DMS53 (cell line): ENCODE measurements at places on chromosomes 13 and 19.

DNA sequence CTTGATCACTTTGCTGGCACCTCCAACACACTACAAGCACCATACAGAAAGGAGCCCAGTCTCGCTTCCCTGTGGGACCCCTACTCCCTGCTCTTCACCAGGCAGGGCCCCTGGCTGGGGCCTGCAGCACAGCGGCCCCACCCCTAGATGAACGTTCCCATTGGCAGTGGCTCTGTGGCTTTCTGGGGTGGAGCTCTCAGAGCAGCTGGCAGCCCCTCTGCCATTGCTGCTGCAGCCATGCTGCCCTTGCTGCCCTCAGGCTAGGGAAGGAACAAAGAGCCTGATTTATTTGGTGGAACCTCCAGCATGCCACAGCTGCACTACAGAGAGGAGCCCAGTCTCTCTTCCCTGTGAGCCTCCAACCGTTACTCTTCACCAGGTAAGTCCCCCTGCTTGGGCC lies 5.8 kb downstream of the SIGLEC6 start:
- no peak for DNase-seq

- no peak for DNase-seq
Measured at GRCh38 chr13:113080901-113081521, 24.6 kb upstream of the F7 start.

- no peak for DNase-seq
Measured at GRCh38 chr19:39130337-39131254, 5.0 kb downstream of the PAK4 start.

- no peak for DNase-seq
Measured at GRCh38 chr19:1997353-1998233, 17.9 kb downstream of the BTBD2 start.

DNA sequence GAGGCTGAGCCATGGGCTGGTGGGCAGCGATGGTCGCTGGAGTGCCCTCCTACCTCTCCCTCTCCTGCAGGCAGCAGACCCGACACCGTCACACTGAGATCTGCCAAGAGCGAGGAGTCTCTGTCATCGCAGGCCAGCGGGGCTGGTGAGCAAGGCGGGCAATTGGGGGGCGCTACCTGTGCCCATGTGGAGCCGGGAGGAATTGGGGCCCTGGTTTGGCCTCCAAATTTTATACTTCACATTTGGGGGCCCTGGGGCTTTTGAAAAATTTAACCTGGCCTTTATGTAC lies 9.9 kb downstream of the ARHGAP33 start:
- DNase-seq: no peak

DNA sequence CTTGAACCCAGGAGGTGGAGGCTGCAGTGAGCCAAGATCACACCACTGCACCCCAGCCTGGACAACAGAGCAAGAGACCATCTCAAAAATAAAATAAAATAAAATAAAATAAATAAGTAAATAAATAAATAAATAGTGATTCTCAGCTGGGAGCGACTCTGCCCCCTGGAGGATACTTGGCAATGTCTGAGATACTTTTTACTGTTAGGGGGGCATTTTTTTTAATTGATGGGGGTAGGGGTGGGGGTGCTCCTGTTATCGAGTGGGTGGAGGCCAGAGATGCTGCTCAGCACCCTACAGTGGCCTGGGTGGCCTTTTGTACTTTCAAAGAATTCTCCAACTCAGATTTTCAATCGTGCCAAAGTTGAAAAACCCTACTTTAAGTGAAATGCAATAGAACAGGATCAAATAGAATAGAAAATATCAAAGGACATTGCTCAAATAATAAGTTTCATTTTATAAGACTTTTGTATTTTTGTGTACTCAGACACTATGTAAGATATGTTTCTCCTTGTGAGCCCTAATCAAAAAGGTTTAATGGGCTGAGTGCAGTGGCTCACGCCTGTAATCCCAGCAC lies 7.1 kb upstream of the CLPP start:
- peak; percentile 23 for DNase-seq

DNA sequence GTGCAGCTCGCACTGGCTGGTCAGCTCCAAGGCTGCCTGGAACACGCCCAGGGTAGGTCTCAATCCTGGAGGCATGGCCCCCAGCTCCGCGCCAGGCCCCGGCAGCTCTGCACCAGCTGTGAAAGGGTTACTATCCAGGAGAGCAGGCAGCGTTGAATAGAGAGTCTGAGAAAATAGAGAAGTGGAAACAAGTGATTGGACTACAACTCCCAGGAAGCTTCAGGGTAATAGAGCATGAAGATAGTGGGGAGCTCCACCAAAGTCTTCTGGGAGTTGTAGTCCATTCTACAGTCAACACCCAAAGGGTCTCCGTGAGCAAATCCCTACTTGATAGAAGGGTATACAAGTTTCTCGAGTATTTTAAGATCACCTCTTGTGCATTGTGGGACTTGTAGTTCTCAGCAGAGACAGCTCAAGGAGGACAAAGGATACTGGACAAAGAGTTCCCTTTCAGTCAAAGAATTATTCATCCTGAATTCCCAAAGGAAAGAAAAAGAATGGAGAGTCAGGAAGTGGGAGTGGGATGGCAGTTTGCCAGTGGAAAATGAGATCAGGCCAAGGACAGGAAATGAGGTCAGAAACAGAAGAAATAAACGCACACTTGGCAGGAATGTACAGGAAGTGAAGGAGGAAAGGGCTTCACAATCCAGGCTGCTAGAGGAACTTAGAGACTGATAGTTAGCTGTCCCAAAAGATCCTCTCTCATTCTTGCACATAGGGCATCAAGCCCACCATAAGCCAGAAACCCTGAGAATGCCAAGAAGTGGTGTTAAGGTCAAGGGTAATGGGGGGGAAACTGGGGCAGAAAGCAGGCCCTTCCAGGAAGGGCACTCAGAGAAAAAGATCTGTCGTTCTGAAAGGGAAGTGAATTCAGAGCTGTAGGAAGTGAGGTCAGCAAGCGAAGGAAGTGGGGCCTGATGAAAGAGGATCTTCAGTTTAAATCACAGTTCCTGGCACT lies 5.5 kb upstream of the MAMSTR start:
- DNase-seq: peak; percentile 79

- peak; percentile 35 for DNase-seq
Measured at GRCh38 chr19:46722004-46722380, 5.1 kb upstream of the PRKD2 start.

GRCh38 chr13:46160471-46161066 lies 21.4 kb downstream of the LCP1 start:
- peak; percentile 72 for DNase-seq

GRCh38 chr19:37977992-37978391 lies 71.0 kb downstream of the SIPA1L3 start:
- DNase-seq: no peak

DNA sequence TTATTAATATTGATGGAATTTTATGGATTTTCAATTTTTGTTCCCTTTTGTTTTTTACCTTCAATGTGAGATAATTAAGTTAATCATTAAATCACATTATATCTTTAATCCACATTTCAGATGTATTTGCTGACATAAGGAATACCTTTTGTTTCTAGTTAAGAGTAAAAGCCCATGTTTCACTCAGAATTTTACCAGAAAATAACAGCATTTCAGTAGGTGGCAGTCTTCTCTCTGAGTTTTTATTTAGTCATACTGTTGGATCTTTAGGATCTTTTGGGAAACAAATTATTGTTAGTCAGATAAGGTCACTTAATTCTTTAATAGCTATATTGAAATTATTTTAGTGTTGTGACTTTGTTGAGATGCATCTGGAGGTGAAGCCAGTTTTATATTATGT lies 67.9 kb downstream of the NDFIP2 start:
- DNase-seq: no peak

DNA sequence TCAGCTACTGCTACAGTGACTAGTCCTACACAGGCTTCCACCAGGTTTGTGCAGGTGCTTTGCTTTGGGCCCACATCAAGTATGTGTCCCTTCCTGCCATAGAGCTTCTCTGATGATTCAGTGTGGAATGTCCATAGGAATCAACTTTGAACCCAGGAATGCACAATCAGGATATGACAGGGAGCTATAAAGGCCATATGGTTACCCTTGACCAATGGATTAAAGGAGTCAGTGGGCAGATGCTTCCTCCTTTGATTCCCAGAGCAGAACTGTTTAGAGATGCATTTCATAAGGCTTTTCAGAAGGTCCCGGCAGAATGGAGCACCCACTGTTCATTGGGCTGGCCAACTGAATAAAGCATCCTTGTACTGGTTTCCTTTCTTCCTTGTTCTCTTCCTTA lies 145.2 kb upstream of the WASF3 start:
- DNase-seq: no peak

DNA sequence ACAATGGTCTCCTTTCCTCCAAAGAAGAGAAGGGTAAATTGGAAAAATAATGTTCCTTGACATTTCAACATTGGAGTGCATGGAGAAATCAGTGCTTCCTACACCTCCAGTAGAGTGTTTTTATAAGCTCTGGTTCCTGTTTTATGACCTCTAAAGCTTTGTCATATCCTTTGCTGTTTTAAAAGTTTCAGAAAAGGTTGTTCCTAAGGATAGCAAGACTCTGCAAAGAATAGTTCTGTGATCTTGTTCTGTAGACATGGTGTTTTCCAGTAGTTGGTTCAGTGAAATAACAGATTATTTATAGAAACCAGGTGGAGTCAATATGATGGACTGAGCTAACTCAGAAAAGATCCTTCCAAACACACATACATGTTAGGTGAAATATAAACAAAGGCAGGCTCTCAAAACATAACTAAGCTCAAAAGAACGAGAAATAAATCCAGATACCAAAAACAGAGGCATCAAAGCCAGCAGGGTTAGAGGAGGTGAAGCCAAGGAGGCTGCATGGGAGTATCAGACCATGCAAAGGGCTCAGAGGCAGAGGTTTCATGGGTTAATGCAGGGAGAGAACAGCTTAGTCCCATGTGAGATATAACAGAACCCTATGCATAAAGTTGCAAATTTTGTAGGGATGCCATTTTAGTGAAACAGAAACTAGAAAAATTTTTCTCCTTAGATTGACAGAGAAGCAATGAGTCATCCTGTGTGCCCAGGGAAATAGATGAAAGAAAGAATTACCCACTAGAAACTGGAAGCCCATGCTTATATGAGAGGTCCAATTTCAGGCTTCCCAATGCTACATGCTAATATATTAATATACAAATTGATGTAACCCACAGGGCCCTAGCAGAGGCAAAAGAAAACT lies 44.3 kb downstream of the SHISA2 start:
- DNase-seq: peak; percentile 60

DNA sequence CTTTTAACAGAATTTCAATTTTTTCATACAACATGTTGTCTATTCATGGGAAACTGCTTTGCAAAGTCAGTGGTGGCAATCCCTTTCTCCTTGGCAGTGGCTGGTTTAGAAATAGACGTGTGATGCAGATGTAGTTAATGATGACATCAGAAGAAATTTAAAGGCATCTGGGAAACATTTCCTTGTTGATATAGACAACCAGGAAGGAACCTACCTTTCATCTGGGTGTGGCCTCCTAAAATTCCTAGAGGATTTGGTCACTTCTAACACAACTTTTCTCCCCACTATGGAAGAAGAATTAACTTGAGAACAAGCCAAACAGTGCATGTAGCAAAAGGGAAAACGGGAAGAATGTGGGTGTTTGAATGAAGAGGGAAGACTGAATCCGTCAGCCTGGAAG lies 102.8 kb downstream of the EFNB2 start:
- DNase-seq: no peak

DNA sequence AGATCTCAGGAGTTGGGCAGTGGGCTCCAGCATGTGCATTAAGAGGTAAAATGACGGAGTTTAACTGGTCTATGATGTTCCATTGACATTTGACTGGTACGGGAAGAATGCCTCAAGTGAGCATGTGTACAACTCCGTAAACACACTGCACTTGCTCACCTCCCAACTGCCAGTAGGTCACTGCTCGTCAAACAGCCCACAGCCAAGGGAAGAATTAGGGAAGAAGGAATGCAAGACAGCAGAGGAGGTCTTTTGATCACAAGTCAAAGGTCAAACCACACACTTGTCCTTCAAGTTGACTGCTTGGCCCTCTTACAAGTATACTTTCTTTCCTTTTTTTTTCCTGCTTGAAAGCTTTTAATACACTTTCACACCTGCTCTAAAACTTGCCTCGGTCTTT lies 236.7 kb downstream of the B3GLCT start:
- no peak for DNase-seq

DNA sequence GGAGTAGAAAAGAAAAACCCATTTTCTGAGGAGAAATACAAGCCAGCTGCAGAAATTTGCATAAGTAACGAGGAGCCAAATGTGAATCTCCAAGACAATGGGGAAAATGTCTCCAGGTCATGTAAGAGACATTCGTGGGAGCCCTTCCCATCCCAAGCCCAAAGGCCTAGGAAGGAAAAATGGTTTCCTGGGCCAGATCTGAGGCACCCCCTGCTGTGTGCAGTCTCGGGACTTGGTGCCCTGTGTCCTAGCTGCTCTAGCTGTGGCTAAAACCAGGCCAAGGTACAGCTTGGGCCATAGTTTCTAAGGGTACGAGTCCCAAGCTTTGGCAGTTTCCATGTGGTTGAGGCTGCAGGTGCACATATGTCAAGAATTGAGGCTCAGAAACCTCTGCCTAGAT lies 444.9 kb downstream of the PCDH20 start:
- DNase-seq: no peak

GRCh38 chr13:90763476-90764150 lies 583.9 kb upstream of the MIR17HG start:
- DNase-seq: no peak

DNA sequence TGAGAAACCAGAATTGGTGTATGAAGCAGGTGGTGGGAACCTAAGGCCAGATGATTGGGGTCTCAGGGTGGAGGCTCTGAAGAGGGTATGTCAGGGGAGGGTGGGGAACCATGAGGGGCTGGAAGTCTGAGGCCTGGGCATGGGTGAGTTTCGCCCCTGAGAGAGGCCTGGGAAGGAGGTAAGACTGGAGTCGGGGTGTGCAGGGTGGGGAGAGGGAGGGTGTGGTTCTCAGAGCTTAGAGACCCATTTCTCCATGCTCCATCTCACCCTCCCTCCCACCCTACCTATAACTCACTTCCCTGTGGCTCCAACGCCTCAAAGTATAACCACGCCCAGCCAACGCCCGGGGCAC lies 1.0 kb upstream of the KLHL26 start:
- no peak for DNase-seq

DNA sequence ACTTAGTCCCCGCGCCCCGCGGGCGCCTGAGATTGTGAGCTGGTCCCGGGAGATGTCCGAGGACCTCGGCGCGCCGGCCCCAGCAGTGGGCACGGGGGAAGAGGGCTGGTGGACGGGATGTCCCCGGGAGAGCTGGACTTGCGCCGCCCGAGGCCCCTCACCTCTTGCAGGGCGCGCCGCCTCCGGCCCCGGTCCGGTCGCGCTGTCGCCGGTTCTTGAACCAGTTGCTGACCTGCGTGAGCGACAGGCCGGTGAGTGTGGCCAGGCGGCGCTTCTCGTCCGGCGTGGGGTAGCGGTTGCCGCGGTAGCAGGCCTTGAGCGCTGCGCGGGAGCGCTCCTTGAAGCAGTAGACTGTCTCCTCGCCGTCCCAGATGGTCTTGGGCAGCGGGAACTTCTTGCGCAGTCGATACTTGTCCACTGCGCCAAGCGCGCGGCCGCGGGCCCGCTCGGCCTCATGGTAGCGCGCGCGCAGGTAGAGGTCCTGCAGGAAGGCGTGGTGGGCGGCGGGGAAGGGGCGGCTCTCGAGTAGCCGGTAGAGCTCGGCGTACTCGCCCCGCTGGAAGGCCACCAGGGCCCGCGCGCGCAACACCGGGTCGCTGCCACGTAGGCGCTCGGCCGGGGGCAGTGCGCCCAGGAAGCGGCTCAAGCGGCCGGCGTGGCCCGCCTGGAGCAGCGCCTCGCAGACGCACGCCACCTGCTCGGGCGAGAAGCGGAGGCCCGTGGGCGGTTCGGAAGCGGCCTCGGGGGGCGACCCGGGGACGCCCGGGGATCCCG lies 984 bp downstream of the SIX5 start:
- peak; percentile 88 for DNase-seq

GRCh38 chr13:99172951-99173350 lies 27.7 kb upstream of the UBAC2 start:
- DNase-seq: no peak

GRCh38 chr19:679418-680286 lies 3.5 kb downstream of the FSTL3 start:
- peak; percentile 65 for DNase-seq

- no peak for DNase-seq
Measured at GRCh38 chr13:112545856-112546255, 42.1 kb downstream of the TUBGCP3 start.
